Fibroblast of skin of scalp (primary cell): ENCODE measurements at places on chromosomes 4 and X.
A peak's percentile ranks its signal among the peaks of the same experiment; 100 is the strongest.

DNA sequence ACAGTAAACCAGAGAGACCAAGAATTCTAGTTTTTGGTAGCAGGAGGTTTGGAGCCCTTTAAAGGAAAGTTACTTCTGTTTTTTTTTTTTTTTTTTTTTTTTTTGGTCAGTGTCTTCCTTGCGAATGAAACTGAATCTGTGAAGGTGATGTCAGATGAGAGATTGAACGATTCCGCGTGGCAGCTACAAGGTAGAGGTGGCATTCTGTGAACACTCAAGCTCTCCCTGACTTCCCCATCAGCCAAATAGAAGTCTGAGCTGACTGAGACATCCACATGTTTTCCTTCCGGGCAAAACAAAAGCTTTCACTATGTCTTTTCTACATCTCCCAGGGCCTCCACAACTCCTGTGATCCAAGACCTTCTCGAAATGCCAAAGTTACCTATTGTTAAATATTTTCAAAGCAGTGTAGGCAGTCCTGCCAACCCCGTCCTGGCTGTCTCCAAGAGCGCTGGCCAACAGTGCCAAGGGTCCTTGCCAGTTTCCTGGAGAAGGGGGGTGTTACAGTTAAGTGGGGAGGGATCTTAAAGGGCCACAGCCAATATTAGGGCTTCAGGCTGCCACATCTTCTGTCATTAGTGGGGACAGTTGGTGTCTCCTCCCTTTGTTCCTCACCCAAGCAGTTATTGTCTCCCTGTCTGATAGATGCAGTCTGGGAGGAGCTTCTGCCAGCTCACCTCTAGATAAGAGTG lies 102.9 kb upstream of the SLC34A2 start:
- DNase-seq = no peak

DNA sequence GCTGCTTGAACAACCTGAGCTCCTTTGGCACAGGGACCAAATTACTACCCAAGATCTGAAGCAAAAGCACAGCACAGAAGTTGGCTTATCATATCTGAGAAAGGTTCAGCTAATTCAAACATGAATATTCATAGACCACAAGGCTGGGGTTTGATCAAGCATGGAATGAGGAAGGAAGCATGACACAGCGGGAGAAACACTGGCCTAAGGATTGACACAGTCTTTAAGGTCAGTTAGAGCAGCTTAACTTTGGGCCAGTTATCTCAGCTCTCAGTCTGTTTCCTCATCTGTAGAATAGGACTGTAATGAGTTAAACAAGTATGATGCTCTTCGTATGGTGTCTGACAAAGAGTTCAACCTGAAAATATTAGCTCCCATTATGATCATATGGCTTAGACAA lies 88.5 kb upstream of the CBR4 start:
- DNase-seq = peak; percentile 38

GRCh38 chrX:17824980-17825379 lies 36.1 kb downstream of the RAI2 start:
- peak; percentile 10 for DNase-seq

DNA sequence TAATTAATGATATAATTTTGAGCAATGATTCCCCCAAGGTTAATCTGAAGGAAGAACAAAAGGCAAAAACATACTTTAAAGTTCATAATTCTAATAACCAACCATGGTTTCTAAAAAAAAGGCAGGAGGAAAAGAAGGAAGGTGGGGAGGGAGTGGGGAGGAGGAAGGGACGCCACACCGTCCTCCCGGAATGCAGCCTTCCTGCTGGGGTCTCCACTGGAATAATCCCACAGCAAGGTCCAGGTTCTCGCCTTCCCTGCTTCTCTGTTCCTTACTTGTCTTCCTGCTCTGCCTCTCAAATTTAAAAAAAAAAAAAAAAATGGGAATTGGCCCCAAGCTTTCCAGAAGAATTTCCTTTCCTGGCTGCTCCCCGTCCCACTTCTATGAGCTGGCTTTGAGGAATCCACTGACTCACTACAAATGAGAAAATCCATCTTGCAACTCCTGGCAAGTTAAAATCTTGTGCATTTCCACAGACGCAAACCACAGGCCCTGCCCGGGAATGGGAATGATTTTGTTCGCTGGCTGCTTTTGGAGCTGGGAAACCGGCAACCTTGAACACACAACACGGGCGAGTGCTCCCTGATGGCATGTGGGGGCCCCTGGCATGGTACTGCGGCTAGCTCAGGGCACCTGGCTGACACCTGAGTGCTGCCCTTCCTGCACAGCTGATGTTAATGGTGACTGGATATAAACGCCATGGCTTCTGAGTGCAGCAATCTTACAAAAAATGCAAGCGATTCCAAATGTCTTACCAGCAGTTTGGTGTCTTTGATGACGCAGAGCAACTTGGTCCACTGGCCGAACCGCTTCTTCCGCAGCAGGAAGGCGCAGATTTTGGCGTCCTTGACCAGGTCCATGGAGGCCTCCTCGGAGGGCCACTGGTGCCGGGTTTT lies 97.0 kb downstream of the AFAP1 start:
- peak; percentile 99 for DNase-seq

DNA sequence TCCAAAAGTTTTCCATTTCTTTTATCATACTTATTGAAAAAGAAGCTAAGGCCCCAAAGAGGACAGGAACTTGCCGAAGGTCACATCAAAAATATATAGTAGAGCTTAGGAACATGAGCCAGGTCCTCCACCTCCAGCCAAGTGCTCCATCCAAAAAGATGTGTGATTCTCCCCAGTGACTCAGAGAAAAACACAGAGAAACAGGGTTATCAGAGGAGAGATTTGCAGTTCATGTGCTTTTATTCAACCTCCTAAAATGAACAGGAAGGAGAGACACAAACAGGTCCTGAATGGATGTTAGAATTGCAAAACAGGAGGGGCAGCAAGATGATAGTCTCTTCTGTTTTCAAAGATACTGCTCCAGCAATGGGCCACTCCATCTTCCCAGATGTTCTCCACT lies 19.6 kb upstream of the FGF16 start:
- no peak for DNase-seq
